ENCODE measurements at places on chromosomes 1 and 21. TPM values are rescaled to one million over a fixed set of nuclear protein-coding genes. Genes with fewer than 3 reads are reported as not detected.

OR6N1 gene
- total RNA-seq = 2.3 TPM

CELF3 gene
- total RNA-seq = not detected

PIK3R3 gene
- total RNA-seq = 79.8 TPM

TLR5 gene
- total RNA-seq = 22.3 TPM

CYP4A11 gene
- not detected for total RNA-seq

HFM1 gene
- total RNA-seq = 0.64 TPM

FCRL5 gene
- total RNA-seq = 0.93 TPM

DNA sequence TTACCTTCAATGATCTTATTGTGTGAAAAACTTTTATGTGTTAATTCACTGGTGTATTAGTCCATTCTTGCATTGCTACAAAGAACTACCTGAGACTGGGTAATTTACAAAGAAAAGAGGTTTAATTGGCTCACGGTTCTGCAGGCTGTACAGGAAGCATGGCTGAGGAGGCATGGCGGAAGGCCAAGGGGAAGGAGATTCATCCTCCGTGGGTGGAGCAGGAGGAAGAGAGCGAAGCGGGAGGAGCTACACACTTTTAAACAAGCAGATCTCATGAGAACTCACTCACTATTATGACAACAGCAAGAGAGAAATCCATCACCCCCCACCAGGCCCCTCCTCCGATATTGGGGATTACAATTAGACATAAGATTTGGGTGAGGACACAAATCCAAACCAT, 44.2 kb upstream of the RGS7 start:
- no peaks in the 10 kb centered on the region for H3K4me1 ChIP-seq
- DNase-seq = no peak
- H3K4me3 ChIP-seq = no peak overlapping the region
- no peaks in the 10 kb centered on the region for H3K36me3 ChIP-seq

GRCh38 chr21:40830836-40831235, 16.1 kb downstream of the DSCAM start:
- no peak for DNase-seq
- no peaks in the 10 kb centered on the region for H3K27me3 ChIP-seq
- H3K4me3 ChIP-seq = no peak overlapping the region
- no peaks in the 10 kb centered on the region for H3K4me1 ChIP-seq
- H3K27ac ChIP-seq = no peak overlapping the region

DNA sequence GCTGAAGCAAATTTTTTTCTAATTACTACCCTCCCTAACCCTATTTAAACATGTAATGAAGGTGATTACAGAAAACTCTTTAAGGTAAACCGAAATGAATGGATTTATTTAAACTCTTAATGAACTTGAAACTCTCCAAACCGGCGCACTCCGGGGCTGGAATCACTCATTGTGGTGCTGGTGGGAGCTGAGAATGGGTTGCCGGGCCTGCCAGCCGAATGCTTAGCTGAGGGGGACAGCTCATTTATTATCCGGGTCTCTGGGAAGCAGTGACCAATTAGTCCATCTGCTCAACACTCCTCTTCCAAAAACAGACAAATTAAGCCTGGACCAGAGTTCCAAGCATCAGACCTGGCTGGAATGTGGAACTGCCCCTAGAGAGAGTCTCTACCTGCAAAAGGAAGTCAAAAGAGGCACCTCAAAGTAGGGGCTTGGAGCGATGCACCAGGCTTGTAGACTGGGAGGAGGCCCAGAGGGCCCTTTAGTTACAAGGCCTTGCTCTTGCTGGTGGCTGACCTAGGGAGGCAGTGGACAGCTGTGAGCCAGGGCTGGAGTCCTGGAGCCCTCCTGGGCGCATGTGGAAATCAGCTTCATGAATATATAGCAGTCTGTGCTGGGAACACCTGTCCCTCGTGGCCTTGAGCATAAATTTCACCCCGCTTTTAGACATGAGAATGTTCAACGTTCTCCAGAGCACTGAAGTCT, 320.7 kb downstream of the AJAP1 start:
- H3K4me3 ChIP-seq = no peak overlapping the region
- H3K4me1 ChIP-seq = no peaks in the 10 kb centered on the region
- no peaks in the 10 kb centered on the region for H3K36me3 ChIP-seq
- no peak overlapping the region for H3K27ac ChIP-seq

- peaks cover 28% of the 10 kb centered on the region for H3K36me3 ChIP-seq
- no peaks in the 10 kb centered on the region for H3K4me1 ChIP-seq
- no peak for DNase-seq
- no peak overlapping the region for H3K27ac ChIP-seq
- no peak overlapping the region for H3K4me3 ChIP-seq
- no peaks in the 10 kb centered on the region for H3K27me3 ChIP-seq
Observed at GRCh38 chr21:46411691-46412090, 47.0 kb upstream of the DIP2A start.

DNA sequence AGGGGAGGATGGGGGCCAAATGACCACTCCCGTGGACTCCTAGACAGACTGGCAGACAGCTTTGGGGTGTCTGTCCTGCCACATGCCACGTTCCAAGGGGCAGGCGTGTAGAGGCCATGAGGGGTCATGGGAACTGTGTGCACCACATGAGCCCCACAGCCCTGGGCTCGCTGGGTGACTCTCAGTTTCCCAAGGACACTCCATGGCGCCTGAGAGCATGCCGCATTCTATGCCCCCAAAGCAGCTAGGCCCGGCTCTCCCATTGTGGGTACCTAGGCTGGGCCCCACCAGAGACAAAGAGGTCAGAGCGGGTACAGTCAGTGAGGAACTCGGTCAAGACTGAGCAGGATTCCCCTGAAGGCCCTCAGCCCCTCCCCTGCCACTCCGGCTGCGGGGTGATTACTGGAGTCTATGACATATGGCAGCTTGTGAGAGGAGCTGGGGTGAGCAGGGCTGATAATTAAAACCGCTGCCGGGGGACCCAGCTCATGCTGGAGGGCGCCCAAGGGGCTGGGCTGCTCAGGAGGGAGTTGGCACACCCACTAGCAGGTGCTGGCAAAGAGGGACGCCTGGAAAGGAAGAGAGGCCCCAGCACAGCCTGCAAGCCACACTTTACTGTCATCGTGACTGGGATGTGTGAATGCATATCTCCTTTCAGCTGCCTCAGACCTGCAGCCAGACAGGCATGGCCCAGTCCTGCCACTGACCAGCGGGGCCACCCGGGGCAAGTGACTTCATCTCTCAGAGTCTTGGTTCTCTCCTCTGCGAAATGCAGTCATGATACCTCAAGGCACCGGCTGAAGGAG, 8.4 kb downstream of the LRP8 start:
- peaks cover 4% of the 10 kb centered on the region for H3K4me1 ChIP-seq
- H3K27me3 ChIP-seq = no peaks in the 10 kb centered on the region
- no peak overlapping the region for H3K27ac ChIP-seq
- no peak for DNase-seq

GRCh38 chr1:218254296-218254946, 30.7 kb upstream of the RRP15 start:
- no peaks in the 10 kb centered on the region for H3K4me1 ChIP-seq
- DNase-seq = no peak
- no peak overlapping the region for H3K4me3 ChIP-seq
- no peak overlapping the region for H3K27ac ChIP-seq
- no peaks in the 10 kb centered on the region for H3K36me3 ChIP-seq
